ENCODE measurements at places on chromosomes 12 and 14.

- no peak for DNase-seq
Observed at GRCh38 chr14:68395604-68396003, 397.3 kb downstream of the ZFP36L1 start.

- no peak for DNase-seq
Observed at GRCh38 chr12:55642267-55642666, 5.6 kb downstream of the OR10P1 start.

GRCh38 chr12:13411287-13411686 is 214.8 kb downstream of the EMP1 start:
- no peak for DNase-seq

DNA sequence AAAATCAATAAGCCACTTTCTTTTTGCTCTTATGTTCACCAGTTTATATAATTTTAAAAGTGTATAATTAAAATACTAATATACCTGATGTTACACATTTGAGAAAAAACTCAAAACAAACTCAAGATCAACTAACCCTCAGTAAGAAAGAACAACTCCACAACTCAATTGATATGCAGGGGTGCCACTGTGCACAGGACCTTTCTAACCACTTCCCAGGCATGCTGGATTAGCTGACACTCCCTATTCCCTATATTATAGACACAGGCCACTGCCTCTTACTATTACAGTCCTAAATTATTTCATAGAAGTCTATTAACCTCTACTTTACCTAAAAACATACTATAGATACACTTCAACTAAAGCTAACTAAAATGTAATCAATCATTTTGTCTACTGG is 191.7 kb upstream of the KRR1 start:
- no peak for DNase-seq

- DNase-seq = no peak
Observed at GRCh38 chr14:83356080-83356479, 1822.4 kb upstream of the SEL1L start.

GRCh38 chr12:52651726-52652261 is at the start of gene KRT2:
KRT2 (minus strand) TSS chr12:52652211; CDS start chr12:52652142, 69 bp downstream.
- no peak for DNase-seq

DNA sequence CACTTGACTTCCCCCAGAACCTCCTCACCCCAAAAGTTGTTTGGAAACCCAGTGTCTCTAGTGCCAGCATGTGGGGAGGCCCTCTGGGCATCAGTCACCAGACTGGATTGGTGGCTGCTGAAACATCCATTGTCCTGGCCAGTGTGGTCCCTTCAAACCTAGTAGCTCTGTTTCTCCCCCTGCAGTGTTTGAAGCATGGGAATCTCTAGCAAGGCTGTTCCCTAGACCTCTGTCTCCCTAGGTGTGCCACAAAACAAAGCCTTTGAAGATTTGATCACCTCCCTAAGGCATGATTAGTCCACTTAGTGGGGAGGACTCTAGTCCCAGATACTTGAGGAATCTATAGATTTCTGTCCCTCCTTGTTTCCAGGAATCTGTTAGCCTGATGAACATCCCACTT is 60.3 kb downstream of the ARF6 start:
- DNase-seq = no peak

- no peak for DNase-seq
Observed at GRCh38 chr12:44589697-44590096, 286.4 kb downstream of the NELL2 start.

- no peak for DNase-seq
Observed at GRCh38 chr14:48384821-48385220, 709.4 kb upstream of the MDGA2 start.

DNA sequence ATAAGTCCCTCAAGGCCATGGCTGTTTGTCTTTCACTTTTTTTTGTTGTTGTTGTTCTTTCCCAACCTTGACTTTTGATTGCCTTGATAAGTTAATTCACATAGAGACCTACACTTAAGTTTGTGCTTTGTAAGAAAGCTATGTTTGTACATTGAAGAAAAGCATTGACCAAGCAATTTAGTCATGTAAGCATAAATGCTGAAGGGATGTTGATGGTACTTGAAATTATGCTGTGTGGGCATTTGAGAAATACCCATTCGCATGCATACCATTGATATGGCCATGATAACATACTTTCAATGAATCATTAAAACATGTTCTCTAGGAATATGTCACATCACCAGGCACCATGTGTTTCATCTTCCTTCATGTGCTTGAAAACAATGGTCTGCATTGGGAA is 803.7 kb upstream of the TMEM132C start:
- DNase-seq = no peak

DNA sequence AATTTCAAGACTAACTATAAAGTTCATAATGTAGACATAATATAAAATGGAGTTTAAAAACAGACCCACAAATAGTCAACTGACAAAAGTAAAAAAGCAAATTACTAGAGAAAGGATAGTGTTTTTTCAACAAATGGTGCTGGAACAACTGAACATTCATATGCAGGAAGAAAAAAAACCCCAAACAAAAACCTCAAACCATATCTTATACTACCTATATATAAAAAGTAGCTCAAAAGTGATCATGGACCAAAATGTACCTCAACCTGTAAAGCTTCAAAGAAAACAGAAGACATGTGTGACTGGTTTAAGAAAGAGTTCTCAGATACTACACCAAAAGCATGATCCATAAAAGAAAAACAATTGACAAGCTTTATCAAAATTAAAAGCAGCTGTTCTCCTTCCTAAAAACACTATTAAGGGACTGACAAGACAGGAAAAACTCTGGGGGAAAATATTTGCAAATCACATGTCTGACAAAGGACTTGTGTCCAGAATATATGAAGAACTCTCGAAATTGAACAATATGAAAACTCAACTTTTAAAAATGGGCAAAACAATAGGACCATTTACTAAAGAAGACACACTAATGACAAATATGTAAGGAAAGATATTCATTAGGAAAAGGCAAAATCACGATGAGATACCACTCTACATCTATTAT is 22.7 kb upstream of the ARID4A start:
- DNase-seq = no peak

DNA sequence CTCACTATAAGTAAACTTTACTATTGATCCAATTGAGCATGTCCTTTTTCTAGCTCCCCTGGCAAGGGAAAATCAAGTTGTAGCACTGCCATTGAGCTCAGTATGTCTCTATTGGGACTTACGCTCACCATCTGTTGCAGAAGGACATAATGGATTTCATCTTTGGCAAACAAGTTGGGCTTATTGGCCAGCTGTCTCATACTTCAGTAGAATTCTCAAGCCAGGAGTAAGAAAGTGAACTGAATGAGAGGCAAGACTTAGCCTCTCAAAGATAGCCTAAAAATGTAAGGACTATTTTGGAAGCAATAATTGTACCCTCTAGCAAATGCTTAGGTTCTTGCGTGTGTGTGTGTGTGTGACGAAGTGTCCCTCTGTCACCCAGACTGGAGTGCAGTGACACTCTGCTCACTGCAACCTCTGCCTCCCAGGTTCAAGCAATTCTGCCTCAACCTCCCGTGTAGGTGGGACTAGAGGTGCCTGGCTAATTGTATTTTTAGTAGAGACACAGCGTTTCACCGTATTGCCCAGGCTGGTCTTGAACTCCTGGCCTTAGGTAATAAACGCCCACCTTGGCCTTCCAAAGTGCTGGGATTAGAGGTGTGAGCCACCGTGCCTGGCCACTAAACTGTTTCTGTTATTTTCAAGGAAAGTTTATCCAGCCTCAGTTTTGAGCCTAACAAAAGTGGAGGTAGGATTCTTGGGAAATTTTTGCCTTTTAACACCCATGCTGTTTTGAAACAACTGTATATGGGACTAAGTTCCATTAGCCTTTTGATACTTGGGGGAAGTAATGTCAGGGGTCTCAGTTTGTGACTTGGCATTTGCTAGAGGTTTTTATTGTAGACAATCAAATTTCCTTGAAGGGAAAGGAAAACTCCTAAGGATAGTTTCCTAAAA is 7.0 kb downstream of the HNRNPA1 start:
- no peak for DNase-seq

GRCh38 chr14:51547260-51547659 is 104.5 kb upstream of the FRMD6 start:
- peak; percentile 93 for DNase-seq

GRCh38 chr12:127485528-127485927 is 781.4 kb upstream of the TMEM132C start:
- peak; percentile 3 for DNase-seq

- no peak for DNase-seq
Observed at GRCh38 chr14:103418481-103418818, 33.2 kb downstream of the MARK3 start.

DNA sequence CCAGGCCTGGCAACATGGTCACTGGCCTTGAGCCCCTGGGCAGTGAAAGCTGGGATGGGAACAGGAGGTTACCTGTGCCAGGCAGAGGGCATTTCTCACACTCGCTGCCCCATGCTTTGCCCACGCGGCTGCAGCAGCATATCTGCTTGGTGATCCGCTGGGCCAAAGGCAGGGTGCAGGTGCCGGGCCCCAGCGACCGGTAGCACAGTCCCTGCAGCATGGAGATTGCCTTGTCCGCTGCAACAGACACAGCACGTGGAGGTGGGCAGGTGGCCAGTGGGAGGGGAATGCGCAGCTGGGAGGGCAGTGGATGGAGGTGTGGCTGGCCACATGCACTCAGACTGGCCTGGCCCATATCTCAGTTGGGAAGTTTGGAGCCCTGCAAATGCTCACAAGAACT is 35.3 kb downstream of the ISCA2 start:
- no peak for DNase-seq

DNA sequence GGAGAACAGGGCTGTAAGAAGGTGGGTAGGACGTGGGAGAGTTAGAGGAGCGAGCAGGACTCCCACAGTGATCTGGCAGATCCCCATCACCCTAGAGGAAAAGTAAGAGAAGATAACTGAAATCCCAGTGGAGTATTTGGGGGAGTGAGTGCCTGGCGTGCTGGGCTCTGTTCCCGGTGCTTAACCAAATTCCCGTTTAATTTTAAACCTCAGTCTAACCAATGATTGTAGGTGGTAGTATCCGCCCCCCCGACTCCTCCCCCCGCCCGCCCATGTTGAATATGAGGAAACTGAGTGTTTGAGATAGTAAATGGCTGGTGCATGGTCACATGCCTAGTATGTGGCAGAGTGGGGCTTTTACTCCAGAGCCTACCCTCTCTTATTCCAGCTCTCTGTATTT is 1.2 kb downstream of the TARBP2 start:
- no peak for DNase-seq

DNA sequence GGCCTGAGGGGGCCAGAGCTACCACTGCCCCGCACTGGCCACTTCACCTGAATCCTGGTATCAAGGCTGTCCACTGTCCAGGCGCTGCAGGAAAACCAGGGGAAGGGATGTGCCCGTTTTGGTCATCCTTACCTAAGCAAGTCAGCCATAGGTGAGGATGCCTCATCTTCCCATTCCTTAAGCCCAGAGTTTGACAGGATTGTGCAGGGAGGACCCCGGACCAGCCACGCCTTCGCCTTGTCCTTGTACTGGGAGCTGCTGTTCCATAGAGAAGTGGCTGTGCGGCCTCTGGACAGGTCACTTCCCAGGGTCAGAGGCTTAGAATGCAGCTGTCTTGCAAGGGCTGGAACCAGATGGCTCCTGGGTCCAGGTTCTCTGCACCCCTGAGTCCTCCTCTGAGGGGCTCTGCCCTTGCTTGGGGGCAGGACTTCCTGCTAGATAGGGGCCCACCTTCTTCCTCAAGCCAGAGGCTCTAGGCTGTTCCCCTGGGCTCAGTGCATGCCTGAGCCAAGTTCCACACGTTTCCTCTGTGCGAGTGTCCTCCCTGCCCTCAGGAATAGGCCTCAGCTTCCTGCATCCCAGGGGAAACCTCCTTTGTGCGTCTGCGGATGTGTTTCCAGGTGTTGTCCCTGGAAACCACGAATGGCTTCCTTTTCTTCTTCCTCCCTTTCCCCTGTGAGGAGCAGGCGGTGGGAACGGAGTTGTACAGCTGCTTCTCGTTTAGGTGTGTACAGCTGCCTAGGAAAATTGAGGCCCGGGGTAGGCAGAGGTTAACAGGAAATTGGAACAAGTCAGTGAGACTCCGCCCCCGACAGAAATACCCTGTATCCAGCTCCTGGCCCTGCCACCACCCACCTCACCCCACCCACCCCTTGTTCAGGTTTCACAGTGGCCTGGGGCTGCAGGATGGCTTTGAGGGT is 54.3 kb upstream of the RIN3 start:
- DNase-seq = no peak

GRCh38 chr14:99564256-99564925 is 39.6 kb downstream of the CCDC85C start:
- DNase-seq = no peak

- no peak for DNase-seq
Observed at GRCh38 chr12:32483499-32483898, 84.1 kb downstream of the FGD4 start.

DNA sequence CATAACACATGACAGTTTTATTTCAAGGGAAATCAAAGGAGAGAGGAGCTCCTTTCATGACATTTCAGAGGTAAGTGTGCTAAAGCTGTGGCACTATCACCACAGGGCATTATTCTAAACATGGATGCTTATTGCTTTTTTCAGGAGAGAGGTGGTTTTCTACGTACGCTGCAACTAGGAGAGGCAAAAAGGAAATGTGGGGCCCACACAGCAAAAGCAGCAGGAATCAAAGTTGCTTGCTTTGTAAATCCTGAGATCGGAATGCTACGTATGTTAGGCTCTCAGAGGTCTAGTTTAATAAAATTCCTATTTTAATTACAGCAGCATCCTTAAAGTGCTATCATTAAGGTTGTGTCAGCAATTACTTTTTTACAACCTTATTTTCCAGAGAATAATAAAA is 55.0 kb upstream of the GRIP1 start:
- no peak for DNase-seq

GRCh38 chr12:113190761-113191160 is 5.2 kb downstream of the RITA1 start:
- DNase-seq = no peak

- DNase-seq = no peak
Observed at GRCh38 chr12:1078002-1078401, 87.0 kb downstream of the ERC1 start.

DNA sequence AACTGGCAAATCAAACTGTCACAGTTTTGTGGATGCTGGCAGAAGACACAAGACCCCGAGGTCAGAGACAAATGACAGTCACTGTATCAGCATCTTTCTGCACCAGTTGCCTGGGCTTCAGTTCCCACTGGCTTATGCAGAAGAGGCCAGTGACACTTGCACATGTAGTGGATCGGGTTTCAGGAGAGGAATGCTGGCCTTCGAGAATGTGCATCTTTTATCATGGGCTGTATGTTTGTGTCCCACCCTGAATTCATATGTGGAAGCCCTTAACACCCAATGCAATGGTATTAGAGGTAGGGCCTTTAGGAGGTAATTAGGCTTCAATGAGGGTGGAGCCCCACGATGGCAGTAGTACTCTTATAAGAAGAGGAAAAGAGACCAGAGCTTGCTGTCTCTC is 150.9 kb downstream of the SLC15A4 start:
- DNase-seq = no peak

GRCh38 chr12:11888029-11888428 is 182.7 kb upstream of the BCL2L14 start:
- DNase-seq = no peak

All from epithelial cell of proximal tubule (primary cell).